Right cardiac atrium (tissue), 5 donors: ENCODE measurements at places on chromosomes 5 and 9.

GRCh38 chr5:17150531-17150930 is 66.9 kb upstream of the BASP1 start:
- DNase-seq, result no peak

DNA sequence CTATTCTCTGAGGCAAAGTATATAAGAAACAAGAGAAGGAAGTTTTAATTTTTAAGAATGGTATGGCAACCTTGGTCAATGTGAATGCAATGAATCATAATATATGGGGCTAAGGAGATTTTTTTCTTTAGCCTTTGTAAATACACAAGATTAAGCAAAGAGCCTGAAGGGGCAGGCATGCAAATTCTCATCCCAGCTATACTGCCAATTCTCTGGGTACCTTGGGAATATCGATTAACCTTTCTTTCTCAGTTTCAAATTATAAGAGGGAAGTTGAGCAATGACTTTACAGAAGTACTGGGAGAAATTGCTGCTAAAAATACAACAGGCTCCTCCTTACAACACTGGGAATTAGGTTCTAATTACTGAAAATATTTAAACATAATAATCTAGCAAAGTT is 97.5 kb downstream of the MRPS27 start:
- DNase-seq, result no peak

DNA sequence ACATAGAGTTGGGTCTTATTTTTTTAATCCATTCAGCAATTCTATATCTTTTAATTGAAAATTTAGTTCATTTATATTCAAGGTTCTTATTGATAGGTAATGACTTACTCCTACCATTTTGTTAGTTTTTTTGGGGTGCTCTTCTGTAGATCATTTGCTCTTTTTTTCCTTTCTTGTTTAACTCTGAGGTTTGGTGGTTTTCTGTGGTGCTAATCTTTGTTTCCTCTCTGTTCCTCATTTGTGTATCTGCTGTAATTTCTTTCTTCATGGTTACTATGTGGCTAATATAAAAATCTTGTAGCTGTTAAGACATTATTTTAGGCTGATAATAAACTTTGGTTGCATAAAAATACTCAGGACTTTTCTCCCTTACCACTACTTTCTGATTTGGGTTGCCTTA is 181.6 kb upstream of the DMRTA1 start:
- no peak for DNase-seq

DNA sequence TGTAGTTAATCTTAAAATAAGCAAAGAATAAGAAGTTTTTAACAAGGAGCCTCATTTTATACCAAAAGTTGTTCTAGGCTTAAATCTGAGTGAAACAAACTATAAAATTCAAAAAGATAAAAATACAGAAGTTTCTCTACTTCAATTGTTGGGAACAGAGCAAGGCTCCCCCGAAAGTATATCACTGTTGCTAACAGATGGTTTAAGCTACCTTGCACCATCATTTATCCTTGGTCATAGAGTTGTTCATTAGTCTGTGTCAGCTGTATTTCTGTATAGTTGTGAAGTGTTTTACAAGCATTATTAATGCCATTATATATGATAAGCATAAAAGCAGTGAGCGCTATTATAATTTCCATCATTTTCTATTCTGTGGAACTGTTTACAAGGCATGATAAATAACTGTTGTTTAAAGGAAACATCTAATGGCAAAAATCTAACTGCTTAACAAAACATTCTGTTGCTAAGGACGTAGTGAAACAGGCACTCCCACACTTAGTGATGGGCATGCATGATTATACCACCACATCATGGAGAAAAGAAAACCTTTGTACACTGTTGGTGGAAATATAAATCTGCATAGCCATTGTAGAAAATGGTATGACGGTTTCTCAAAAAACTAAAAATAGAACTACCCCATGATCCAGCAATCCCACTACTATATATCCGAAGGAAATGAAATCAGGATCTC is 23.3 kb upstream of the ACO1 start:
- DNase-seq, result no peak

GRCh38 chr5:59789197-59789596 is 104.3 kb downstream of the PDE4D start:
- no peak for DNase-seq

DNA sequence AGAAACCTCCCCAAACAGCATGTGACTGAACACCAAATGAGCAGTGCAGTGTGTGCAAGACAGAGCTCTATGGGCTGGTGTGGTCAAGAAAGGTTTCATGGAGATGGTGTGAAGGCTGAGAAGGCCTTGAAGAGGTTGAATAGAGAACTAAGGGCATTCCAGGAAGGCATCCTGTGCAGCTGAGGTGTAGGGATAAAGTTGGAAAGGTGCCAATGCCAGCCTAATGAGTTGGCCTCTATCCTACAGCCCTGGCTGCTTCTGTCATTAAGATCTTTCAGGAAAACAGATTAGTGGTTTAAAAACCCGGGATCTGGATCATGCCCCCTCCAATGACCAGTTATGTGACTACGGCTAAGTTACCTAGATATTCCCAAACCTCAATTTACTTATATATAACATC is 4.0 kb downstream of the HDAC3 start:
- DNase-seq, result no peak

DNA sequence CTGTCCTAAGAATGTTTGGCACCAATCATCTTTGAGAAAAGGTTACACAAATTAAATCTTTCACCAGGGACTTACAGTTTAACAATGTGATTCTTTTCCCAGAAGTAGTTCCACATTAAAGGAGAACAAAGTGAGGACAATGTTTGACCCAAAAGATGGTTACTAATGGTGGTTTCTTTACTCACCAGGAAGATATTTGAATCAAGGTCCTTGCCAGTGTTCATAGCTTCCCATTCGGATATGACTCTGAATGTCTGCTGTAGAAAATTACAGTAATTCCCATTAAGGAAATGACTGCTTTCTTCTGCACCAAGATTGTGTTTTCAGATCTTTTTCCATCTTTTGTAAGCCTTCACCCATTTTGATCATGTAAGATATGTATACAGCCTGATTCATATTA is 114.6 kb upstream of the ADAMTSL1 start:
- no peak for DNase-seq

GRCh38 chr5:43042626-43043399 is 2.7 kb upstream of the ANXA2R start:
- DNase-seq, result peak; percentile 79

DNA sequence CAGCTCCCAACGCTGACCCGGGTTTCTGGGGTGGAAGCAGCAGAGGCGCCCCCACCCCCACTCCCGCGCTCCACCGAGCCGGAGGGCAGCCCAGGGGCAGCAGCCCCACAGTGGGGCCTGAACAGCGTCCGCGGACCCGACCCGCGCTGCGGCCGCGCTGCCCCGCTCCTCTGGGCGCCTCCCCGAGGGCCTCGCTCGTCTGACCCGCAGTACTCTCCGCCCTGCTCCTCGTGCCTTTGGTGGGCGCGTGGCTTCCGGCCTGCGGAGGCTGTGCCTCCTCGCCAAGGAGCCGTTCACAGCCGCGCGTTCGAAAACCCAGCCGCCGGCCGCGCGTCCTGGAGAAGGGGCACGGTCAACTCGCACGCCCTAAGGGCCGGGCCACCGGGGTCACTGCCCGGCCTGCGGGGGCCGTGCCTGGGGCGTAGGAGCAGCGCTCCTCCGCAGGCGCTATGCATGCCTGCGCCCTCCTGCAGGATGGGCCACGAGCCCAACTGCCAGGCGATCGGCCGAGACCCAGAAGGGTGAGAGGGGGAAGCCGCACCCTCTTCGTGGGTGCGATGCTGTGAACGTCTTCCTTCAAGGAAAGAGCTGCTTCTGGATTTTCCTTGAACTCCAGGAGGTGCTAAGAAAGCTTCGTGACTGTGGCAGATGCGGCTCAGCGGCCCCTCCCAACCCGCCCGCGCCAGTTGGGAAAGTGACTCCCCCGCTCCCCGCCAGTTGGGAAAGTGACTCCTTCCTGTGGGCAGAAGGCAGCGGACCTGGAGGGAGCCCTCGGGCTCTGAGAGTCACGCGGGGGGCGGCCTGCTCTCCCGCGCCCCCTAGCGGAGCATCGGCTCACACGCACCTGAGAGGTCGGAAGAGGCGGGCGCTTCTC is 82.7 kb downstream of the HSD17B3 start:
- peak; percentile 82 for DNase-seq

GRCh38 chr5:133159543-133159942 is 107.7 kb downstream of the HSPA4 start:
- DNase-seq, result no peak

GRCh38 chr5:38845526-38846378 is at the start of gene OSMR:
Gene OSMR, plus strand, starts transcription at chr5:38846012. Its CDS starts 23,033 bp downstream, at chr5:38869045.
- peak; percentile 97 for DNase-seq

- DNase-seq, result no peak
Measured at GRCh38 chr5:57405984-57406383, 76.6 kb downstream of the ACTBL2 start.

- no peak for DNase-seq
Measured at GRCh38 chr5:179185256-179185940, 125.2 kb downstream of the ZNF354C start.

- no peak for DNase-seq
Measured at GRCh38 chr5:131513780-131514179, 121.2 kb downstream of the RAPGEF6 start.

GRCh38 chr9:17597977-17598376 is 19.1 kb downstream of the SH3GL2 start:
- no peak for DNase-seq

- DNase-seq, result no peak
Measured at GRCh38 chr9:131982102-131982501, 97.6 kb downstream of the MED27 start.

DNA sequence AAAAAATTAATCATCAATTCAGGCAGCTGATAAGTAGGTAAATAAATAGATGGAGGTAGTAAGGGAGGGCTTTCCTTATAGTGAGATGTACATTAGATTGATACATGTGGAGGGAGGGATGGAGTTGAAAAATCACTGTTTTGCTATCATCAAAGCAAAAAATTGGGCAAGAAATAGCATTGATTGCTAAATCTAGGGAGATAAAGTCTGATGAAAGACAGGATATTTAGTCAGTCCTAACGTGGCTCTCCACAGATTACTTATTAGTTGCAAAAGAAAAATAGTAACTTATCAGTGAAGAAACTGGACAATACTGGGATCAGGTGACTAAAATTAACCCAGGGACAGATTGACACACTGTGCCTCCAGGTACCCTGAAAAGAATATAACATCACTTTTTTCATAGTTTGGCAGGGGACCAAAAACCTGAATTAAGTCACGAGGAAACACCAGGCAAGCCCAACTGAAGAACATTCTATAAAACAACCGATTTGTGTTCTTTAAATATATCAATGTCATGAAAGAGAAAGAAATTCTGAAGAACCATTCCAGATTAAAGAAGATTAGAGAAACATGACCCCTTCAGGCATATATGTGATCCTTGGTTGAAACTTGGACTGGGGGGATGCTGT is 27.1 kb upstream of the GOLPH3 start:
- DNase-seq, result no peak

DNA sequence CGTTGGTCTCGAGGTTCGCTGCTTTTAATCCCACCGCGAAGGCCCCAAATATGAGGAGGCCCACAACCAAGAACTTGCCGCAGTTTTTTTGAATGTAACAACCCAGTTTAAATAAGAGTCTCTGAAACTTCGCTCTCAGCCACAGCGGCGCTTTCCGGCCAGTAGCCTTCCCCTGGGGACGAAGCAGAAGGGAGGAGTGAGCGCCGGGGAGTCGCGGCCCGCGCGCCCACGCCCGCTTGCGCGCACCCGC is 10.4 kb downstream of the PTCH1 start:
- peak; percentile 52 for DNase-seq

GRCh38 chr9:87950296-87950695 is 24.0 kb downstream of the CDK20 start:
- no peak for DNase-seq

DNA sequence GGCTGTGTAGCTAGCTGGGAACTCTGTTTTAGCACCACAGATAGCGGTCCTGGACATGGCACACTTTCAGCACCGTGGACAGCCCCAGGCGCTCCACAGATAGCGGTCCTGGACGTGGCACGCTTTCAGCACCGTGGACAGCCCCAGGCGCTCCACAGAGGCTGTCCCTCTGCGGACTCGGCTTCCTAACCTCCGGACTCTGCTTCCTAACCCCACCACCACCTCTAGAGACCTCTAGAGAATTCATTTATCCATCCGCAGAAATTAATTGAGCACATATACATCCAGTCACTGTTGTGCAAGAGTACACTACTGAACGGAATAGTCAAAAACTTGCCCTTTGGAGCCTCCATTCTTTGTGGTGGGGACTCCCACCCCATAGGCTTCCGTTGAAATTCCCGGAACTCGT is 27.4 kb downstream of the UNC5A start:
- DNase-seq, result peak; percentile 97

DNA sequence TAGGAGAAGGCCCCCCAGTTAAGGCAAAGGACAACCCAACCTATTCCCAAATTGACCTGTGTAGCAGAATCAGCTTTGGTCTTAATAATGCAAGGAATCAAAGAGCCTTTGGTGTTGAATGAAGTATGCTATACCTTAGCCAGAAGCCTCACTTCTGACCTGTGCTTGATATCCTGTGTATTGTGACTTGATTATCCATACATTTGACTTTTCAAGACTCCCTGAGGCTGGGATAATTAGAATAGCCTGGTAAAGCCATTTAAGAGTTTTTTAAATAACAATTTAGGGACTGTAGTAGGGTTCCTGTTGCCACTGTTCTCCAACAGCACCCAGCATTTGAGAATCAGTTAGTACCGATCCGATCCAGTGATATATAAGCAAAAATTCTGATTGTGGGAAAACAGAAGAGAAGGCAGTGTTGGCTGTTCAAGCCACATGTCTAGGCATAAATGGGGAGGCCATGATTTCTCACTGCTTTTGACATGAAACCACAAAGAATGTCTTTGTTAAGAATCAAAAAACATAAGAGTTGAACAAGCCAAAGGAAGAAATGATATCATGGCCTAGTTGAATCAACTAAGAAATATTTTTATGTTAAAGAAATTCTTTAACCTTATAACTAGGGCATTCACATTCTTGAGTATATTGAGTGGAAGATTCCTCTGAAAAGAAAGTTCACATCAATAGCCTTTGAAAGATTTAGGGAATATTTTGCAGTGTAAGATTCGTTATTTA is 98.9 kb downstream of the F2RL2 start:
- no peak for DNase-seq

GRCh38 chr5:59218424-59219045 is 635.7 kb downstream of the RAB3C start:
- no peak for DNase-seq

- DNase-seq, result no peak
Measured at GRCh38 chr9:37640246-37640645, 10.5 kb upstream of the FRMPD1 start.

- peak; percentile 27 for DNase-seq
Measured at GRCh38 chr9:99140685-99141314, 35.9 kb downstream of the TGFBR1 start.

GRCh38 chr9:36091026-36091953 is 45.2 kb upstream of the GLIPR2 start:
- DNase-seq, result no peak
